Lung microvascular endothelial cell (primary cell): ENCODE measurements at places on chromosomes 13 and 19. TPM values are rescaled to one million over a fixed set of nuclear protein-coding genes. Genes with fewer than 3 reads are reported as not detected.

U2AF2 gene
- 61.9 and 62.9 TPM in 2 replicates for total RNA-seq

SELENOV gene
- total RNA-seq: not detected in 2 replicates

APOC1 gene
- 0.60 and 1.3 TPM in 2 replicates for total RNA-seq

PCDH8 gene
- total RNA-seq: under 0.01 TPM in 1 of 2 replicates, not detected in the other
